GM03348 (cell line): ENCODE measurements at places on chromosomes 1 and 21.

- no peak for DNase-seq
These were observed 3.5 kb upstream of the TRIT1 start for GRCh38 chr1:39886757-39887231.

DNA sequence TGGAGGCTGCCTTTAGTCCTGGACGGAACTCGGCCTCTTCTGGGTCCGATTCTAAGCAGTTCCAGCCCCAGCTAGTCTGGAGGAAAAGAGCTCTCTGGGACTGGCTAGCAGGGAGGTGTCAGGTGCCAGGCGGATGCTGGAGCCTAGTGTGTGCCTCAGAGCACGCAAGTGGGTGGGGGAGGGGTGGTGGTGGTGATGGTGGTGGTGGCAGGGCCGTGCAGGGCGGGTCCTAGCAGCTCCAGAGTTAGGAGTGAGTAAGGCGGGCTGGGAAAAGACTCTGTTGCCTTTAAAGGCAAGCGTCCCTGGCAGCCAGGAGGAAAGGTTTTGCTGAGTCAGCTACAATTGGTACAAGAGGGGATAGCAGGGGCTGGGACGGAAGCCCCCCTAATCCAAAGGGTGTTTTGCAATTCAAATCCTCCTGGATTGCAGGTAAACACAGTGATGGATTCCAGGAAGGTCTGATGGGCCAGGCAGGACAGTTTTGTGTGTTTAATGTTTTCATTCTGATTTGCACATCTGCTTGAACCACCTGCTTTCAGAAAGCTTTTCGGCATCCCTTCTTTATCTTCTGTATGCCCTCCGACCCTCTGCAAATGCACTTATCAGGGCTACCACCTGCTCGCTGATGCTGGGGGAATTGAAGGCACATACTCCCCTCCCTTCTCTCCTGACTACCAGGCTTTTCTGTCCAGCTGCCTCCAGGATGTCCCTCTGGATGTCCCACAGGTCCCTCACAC is 4.1 kb upstream of the SLC2A1 start:
- peak; percentile 31 for DNase-seq

- no peak for DNase-seq
These were observed 16.6 kb downstream of the SLC1A7 start for GRCh38 chr1:53125623-53126360.

GRCh38 chr1:63960326-63960725 is 186.5 kb downstream of the ROR1 start:
- no peak for DNase-seq

GRCh38 chr21:37040212-37040611 is 32.7 kb downstream of the PIGP start:
- DNase-seq, result no peak

GRCh38 chr21:41622831-41623548 is 115.0 kb upstream of the TMPRSS2 start:
- no peak for DNase-seq

DNA sequence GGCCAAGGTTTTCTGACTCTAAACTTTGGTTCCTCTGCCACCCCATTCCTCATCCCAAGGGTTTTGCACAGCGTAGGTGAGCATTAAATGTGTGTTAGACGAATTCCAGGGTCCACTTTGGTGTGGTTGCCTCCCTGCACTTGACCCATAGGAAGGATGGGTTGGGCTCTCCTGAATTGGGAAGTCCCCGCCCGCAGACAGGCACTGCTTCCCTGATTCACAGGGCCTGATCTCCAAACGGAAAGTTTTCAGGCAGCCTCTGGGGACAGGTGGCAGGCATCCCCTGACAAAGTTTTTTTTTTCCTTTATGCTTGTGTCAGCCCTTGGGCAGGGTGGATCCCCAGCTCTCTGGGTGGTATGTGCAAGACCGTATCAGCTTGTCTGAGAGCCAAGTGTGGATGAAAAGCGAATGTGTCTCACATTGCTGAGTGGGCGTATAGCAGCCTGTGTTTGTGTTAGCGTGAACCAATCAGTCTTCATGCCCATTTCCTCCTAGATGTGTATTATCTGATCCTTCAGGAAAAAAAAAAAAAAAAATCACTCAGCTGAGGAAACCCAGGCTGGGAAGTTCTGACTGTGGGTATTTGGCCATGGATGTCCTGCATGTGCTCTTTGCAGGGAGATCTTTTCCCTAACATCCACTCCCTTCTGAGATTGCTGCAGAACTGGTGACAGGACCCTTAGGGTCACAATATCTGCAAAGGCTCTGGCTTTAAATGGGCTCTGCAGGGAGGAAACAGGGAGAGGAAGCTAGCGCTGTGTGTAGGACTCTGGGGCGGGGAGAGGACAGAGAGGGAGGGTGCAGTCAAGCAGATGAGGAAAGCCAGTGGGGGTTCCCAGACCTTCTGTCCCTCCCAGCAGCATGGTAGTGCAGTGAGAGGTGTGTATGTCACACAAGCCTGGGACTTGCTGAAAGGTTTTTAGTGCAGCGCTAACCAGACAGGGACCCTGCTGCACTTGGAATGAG is 42.2 kb upstream of the TRABD2B start:
- no peak for DNase-seq

DNA sequence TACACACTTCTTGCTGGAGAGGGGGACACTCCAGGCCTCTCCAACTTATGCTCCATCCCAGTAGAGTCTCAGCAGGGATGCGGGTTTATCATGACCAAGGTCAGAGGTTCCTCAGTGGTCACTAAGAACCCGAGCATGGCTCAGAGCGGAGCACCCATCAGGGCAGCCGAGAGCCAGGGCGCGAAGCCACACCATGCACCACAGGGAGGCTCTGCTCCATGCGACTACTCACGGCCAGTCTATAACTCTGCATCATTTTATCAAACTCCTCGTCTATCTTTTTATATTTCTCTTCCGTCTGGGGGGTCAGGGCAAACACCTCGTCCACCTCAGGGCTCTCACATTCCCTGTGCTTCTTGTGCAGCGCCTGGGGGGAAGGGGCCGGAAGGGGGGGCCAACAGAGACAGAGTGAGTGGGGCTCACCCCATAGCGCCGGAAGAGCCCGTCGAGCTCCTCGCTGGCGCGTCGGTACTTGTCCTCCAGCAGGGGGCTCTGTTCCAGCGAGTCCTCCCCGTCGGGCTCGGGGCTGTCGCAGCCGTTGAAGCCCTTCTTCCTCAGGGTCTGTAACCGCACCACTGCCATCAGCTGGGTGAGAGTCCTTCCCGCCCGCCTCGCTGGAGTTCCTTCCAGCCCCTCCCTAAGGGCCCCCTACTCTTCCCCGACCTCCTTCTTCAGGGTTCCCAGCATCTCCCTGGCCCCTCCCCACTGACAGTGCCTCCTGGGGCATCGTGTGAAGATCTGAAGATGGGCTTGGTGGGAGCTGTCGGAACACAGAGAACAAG is 20.0 kb downstream of the MEF2D start:
- peak; percentile 61 for DNase-seq

GRCh38 chr1:221344693-221345092 is 397.2 kb downstream of the DUSP10 start:
- DNase-seq, result peak; percentile 59

GRCh38 chr1:6801199-6801598 is 15.9 kb downstream of the CAMTA1 start:
- DNase-seq, result no peak

DNA sequence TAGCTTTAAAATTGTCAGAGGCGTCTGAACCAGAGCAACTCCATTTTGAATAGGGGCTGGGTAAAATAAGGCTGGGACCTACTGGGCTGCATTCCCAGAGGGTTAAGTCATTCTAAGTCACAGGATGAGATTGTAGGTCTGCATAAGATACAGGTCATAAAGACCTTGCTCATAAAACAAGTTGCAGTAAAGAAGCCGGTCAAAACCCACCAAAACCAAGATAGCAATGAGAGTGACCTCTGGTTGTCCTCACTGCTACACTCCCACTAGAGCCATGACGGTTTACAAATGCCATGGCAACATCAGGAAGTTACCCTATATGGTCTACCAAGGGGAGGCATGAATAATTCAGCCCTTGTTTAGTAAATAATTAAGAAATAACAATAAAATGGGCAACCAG is 143.6 kb downstream of the GABPA start:
- DNase-seq, result no peak

DNA sequence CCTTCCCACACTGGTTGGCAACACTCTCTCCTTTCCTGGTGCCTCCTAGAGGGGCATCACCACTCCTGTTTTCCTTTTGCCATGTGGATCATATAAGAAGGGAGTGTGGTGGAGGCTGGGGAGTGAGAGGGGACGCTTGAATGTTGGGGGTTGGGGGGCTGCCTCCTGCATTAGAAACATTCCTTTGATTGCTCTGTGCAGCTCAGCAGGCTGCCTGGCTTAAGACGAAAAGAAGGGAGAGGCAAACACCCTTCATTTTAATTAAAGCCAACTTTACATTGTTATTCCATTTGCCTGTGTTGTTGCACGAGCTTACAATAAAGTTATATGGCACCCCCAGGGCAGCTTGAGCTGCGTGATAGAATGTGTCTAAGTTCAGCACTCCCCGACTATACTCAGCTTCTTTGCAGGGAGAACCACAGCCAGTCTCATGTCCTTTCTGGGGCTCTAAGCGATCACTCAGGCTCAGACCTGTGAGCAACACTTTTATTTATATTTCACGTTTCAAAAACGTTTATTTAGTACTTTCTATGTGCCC is 57.4 kb downstream of the FOXD2 start:
- DNase-seq, result no peak

DNA sequence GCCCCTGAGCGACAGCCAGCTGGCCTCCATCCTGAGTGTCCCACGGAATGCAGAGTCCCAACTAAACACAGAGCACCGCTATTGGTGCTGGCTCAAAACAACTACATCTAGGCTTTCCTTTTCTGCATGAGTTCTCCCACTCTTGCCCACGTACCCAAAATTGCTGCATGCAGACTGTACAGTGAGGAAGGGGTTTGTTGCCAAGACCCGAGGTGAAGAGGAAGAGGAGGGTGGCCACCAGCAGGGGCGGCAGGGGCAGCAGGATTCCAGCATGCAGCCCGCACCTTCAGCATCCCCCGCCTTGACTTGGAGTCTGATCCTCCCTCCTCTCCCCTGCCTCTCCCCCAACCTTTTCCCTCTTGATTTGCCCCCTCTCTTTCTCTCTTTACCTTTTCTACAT is 8.0 kb downstream of the S100A9 start:
- no peak for DNase-seq

GRCh38 chr1:50985094-50985493 is 15.0 kb downstream of the CDKN2C start:
- no peak for DNase-seq

DNA sequence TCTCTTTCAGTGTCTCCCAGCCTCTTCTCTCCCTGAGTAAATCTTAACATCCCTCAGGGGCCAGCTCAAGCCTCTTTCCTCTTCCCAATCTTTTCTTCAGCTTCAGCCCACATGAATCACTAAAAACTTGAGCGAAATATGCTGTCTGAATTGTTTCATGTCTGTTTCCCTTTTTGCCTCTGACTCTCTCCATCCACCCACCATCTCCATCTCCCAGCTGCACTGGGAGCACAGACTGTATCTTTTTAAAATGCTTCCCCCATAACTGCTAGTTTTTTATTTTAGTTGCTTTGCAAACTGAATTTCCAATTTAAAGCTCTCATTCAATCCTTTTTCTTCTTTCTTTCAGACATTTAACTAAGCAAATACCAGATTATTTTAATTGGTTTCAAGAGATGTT is 3.0 kb upstream of the AHCTF1 start:
- no peak for DNase-seq

GRCh38 chr1:184447651-184448185 is 60.9 kb downstream of the C1orf21 start:
- no peak for DNase-seq

- DNase-seq, result no peak
These were observed 3.5 kb upstream of the PADI1 start for GRCh38 chr1:17201201-17202021.

DNA sequence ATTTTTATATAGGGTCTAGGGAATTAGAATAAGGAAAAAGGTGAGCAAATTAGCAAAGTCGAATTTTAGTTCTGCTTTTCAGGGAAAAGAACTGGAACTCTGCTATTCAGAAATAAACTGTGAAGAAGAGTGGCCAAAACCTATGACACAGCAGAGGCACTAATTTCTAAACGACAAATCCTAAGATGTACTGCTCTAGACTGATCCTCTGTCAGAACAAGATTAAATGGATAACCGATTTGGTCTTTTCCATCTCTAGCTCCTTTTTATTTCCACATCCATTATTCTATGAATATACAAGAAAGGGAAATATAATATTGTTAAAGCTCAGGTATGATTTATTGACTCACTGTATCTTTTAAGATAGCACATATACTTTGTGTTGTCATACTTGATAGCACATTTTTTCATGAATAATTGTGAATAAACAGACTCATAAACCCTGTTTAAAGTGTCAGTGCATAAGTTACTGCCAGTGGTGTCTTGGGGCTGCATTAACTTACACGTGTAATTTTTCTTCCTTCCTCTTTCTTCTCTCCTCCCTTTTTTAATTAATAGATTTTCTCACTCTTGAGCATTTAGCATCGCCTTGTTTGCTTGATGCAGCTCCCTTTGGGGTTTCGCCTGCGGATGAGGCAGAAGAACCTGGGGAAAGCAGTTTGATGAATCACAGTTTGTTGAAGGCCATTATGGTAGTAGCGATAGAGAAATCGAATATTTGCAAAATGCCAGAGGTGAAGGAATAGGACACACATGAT is 496.6 kb downstream of the ADGRL2 start:
- DNase-seq, result no peak

GRCh38 chr21:30072496-30072895 is 94.1 kb downstream of the CLDN17 start:
- DNase-seq, result peak; percentile 3

DNA sequence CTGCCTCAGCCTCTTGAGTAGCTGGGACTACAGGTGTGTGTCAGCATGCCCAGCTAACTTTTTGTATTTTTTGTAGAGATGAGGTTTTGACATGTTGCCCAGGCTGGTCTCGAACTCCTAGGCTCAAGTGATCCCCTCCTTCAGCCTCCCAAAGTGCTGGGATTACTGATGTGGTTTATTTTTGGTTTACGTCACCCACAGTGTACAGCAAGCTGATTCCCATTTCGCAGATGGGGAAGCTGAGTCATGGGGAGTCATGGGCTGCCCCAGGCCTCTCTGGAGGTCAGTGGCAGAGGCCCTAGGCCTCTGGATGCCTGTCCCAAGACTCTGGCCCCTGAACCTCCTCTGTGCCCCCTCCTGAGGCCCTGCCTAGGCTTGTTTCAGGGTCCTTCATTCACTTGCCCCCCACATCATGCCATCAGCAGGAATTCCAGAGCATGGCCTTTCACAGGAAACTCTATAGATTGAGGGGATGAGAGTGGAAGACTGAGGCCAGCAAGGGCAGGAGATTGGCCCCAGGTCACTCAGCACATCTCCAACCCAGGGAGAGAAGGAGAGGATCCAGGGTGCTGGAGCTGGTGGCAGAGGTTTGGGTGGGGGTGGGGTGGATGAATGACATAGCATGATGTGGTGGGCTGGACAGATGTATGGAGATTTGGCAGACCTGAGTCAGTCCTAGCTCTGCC is 266.0 kb downstream of the PTPRU start:
- DNase-seq, result no peak

GRCh38 chr21:35932232-35932911 is 128.0 kb downstream of the SETD4 start:
- DNase-seq, result peak; percentile 53

- DNase-seq, result no peak
These were observed 165.3 kb upstream of the DPYD start for GRCh38 chr1:98086156-98086555.
